Activated T-cell treated with anti-CD3 and anti-CD28 coated beads, Interleukin-2, amount 50 U/mL, for 48 hours (primary cell): ENCODE measurements at places on chromosomes 5 and 9.

DNA sequence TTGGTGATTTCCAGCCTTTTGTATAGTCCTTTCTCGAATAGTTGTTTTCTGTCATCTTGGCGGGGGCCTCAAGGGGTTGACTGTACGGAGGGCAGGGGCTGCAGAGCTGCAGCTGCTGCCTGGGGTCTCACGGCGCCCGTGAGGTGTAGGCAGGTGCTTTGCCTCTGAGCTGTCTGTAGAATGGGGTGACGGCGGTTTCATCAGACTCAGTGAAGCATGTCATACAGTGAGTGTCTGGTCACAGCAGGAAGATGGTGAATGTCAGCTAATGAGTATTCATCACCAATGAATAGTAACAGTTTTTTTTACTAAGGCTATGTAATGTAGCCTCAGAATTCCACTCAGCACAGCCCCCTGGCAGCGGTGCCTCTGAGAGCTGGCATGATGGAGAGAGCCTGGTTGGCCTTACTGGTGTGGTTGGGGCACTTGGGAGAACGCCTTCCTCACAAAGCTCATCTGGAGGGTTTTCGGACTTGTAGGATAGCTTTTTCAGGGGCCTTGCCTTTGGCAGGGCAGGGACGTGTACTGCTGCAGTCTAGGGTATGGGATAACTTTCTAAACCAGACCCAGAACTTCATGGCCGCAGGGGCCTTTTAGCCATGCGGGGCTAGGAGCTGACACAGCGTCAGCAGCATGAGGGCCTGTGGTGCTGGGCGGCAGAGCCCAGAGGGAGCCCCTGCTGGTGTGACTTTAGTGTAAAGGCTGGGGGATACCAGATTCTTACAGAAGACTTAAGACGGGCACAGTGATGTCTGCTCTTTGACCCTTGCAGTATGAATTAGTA lies 15.0 kb downstream of the TENT4A start:
- DNase-seq: no peak

- DNase-seq: no peak
These were observed 12.3 kb downstream of the P4HA2 start for GRCh38 chr5:132215329-132215728.

- DNase-seq: no peak
These were observed 16.5 kb downstream of the ADCY2 start for GRCh38 chr5:7412409-7412808.

GRCh38 chr9:88259001-88259400 lies 120.7 kb upstream of the SPATA31C2 start:
- DNase-seq: no peak

- no peak for DNase-seq
These were observed 115.9 kb upstream of the FOXD4L5 start for GRCh38 chr9:65400886-65401285.

DNA sequence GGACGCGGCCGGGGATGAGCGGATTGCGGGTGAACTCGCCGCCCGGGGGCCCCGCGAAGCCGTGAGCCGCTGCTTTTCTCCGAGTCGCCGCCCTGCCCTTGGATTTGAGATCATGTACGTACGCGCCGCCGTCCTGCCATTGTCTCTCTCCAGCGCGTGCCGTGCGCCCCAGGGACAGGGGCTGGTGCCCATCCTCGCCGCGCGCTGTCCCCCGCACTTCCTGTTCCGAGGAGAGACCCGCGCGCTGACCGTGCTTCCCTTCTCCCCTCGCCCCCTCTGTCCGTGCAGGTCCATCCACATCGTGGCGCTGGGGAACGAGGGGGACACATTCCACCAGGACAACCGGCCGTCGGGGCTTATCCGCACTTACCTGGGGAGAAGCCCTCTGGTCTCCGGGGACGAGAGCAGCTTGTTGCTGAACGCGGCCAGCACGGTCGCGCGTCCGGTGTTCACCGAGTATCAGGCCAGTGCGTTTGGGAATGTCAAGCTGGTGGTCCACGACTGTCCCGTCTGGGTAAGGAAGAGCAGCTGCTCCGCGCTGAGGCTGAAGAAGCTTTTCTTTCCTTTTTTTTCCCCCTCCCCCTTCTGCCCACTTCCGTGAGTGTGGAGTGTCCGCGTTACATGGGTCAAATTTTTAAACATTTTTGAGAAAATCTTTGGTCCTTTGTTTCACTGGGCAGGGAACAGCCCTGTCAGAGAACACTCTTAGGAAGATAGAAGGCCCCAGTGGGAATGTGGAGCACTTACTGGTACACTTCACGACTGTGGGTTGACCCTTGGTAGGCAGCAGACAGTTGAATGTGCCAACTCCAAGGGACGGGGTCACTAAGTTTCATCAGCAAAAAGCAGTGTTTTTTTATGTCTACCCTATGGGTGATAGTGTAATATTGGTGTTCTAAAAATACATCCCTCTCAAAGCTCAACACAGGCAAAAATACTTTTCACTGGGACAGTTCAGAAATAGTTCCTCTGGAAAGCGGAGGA lies 727 bp downstream of the RHOBTB3 start:
- peak; percentile 56 for DNase-seq

DNA sequence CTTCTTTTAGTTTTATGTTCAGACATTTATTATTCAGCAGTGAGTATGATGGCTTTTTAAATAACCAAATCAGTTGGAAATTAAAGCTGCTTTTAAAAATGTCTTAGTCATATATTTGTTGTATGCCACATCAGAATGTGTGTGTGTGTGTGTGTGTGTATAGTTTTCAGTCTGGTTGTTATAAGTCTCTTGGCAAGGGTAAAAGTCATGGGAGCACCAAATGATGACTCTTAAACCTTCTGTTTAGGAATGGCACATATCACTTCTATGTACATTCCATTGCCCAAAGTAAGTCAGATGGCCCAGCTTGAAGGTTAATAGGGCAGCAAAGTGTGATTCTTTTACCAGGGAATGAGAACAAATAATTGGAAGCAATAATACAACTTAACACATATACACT lies 135.9 kb downstream of the RNF180 start:
- no peak for DNase-seq

- no peak for DNase-seq
These were observed 6.7 kb upstream of the ISL1 start for GRCh38 chr5:51376509-51376908.

DNA sequence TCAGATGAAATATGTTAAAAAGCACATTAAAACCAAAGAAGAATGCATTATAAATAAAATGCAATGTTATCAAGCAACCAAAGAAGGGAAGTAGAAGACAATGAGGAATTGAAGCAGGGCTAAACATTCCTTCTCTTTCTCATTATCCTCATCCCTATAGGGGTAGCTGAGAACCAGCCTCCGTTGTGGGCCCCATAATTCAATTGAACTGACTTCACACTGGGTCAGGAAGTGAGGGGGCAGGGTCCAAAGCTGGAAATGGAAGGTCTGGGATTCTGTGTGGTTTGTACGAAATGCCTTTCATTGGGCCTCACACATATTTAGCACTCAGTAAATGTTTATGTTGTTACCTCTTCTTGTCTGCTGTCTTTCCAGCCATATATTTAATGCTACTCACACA lies 220.4 kb upstream of the CD180 start:
- DNase-seq: no peak

GRCh38 chr9:75975071-75975470 lies 84.6 kb downstream of the PCSK5 start:
- DNase-seq: no peak

GRCh38 chr5:132673939-132674630 lies at the start of gene IL4:
Gene IL4, plus strand, starts transcription at chr5:132673989. Its CDS starts 62 bp downstream, at chr5:132674051.
- no peak for DNase-seq
